ENCODE measurements at places on chromosomes 5 and 9.

DNA sequence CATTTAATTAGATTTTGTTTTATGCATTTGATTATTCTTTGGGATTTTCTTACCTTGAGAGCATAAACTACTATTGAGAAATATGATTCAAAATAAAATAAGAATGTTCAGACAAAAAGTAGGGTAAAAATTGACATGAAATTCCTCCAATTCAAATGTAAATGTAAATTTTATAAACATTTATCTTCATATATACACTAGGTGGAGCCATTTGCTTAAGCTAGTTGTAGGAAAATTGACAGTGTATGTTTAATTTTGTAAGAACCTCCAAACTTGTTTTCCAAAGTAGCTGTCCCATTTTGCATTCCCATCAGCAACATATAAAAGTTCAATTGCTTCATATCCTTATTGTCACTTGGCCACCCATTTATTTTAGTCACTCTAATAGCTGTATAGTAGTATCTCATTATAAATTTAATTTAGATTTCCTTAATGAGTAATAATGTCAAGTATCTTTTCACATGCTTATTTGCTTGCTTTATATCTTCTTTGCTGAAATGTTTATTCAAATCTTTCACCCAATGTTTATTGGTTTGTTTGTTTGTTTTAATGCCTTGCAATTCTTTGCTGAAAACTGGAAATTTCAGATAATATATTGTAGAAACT, 37.6 kb upstream of the SLCO6A1 start:
- peak; percentile 1 for DNase-seq

DNA sequence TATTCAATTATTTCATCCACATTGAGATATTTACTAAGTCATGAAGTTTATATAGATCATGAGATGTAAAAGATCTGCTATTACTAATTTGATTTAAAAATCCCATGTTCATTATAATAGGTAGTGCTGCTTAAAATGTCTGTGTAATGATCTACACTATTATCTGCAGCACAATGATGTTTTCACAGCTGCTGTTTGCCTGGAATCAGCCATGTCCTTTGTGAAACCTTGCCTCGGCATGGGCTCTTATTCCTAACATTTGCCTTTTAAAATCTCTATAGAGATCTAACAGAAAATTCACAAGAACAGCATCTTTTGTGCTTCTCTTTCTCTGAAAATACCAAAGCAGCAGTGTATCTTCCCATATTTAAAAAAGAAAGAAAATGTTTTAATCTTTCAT, 444.6 kb downstream of the PTPRD start:
- DNase-seq = no peak

GRCh38 chr5:180366326-180366725, 13.2 kb upstream of the GFPT2 start:
- DNase-seq = no peak

DNA sequence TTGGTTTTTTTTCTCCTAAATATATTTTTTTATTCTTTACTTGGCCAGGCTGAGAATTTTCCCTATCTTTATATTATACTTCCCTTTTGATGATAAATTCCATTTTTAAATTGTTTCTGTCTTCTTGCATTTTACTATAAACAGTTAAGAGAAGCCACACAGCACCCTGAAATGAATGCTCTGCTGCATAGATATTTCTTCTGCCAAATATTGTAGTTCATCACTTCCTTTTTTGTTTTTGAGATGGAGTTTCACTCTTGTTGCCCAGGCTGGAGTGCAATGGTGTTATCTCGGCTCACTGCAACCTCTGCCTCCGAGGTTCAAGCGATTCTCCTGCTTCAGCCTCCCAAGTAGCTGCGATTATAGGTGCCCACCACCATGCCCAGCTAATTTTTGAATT, 8.5 kb upstream of the INIP start:
- DNase-seq = no peak

DNA sequence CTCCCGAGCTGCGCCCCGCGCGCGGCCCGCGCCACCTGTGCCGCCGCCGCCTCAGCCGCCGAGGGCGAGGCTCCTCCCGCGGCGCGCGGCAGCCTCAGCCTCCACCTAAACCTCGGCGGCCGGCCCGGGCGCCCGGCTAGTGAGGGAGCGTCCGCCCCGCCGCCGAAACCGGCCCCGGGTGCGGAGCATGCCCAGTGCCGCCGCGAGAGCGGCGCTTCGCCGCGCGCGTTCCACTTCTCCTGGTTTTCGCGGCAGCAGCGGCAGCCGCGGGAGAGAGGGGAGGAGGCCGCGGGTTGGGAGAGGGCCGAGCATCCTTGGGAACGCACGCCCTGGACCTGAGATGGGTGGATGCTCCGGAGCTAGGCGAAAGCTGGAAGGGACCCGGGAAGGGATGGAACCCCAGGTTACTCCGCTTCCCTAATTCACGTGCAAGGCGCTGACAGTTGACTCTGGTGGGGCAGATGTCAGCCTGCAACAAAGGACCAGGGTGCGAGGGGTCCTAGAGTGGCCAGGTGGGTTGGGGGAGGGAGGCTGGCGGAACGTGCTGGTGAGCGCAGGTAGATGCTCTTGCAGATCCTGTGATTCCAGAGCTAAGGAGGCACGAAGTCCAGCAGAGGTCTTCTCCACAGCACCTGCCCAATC, at the start of gene CTNND2:
CTNND2 (minus strand) TSS at position 182 of the 642 bp plus-strand sequence. CDS start 593 bp downstream, outside the sequence.
- peak; percentile 65 for DNase-seq

DNA sequence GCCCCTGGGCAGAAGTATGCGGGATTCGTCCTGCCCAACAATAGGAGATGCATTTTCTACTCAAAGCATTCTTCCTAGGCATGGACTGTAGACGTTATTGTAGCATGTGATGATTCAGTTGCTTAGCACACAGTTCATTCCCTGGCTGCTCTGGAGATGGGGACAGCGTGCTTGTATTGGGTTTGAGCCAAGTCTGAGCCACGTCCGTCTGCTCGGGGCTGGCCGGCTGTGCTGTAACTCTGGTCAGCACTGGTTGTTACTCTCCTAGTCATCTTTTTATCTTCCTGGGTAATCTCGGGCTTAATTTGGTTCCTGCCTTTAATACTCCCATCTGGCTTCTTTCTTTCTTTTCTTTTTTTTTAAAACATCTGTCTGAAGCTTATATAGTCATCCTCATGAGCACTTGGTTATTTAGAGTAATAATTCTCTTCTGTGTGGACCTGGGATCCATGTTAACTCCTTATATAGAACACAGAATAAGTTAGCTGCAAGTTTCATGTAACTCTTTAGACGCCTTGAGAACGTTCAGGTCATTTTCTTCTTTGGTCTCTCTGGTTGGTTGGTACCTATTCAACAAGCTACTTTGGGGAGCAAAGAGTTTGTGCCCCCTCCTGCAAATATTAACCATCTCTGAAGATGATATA, 118.8 kb upstream of the RPS23 start:
- DNase-seq = peak; percentile 56

DNA sequence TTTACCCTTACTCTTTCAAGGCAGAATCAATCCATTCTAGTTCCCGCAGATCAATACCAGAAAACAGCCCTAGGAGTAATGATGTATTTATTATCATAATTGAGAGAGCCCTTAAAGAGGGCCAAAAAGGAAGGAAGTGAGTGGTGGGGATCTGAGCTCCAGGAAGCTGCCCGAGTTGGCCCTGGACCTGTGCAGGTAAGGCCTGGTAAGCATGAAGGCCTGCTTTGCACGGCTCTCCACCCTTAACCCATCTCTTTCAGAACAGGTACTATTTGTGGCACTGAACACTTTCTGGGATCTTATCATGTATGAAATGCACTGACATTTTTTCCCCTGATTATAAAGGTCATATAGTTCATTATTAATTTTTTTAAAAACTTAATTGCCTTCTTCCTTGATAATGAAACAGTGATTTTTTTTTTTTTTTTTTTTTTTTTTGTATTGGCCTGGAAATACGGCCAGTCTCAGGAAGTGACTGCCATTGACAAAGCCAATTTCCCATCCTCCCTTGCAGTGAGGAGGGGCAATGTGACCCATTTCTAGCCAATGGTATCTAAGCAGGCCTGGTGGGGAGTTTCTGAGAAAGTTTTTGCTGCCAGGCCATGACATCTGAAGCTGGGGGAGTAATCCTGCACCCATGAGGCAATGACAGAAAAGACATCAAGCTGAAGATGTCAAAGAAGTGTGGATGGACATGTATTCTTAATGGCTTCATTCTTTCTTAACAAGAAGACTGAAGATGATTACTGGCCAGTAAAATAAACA, 6.3 kb upstream of the MVB12B start:
- DNase-seq = no peak

- no peak for DNase-seq
These were observed 30.8 kb downstream of the CD180 start for GRCh38 chr5:67165526-67166459.

- no peak for DNase-seq
These were observed 154.7 kb upstream of the PHYKPL start for GRCh38 chr5:178387061-178387855.

GRCh38 chr9:137988701-137989100, 111.1 kb downstream of the CACNA1B start:
- DNase-seq = no peak

DNA sequence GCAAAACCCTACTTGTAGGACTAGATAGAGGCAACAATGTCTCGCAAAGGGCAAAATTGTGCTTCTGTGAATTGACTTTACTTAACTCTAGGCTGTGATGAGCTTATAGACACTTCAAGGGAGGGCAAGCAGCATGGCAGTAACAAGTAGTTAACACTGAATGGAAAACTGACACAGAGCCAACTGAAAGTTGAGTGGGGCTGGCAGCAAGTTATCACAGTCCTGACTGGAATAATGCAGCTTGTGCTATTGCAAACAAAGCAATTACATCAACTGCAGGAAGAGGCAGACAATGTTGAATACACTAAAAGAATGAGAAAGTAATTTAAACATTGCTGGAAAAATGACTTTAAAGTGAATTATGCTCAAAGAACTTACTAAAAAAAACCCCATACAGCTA, 62.2 kb downstream of the RNF38 start:
- DNase-seq = no peak

DNA sequence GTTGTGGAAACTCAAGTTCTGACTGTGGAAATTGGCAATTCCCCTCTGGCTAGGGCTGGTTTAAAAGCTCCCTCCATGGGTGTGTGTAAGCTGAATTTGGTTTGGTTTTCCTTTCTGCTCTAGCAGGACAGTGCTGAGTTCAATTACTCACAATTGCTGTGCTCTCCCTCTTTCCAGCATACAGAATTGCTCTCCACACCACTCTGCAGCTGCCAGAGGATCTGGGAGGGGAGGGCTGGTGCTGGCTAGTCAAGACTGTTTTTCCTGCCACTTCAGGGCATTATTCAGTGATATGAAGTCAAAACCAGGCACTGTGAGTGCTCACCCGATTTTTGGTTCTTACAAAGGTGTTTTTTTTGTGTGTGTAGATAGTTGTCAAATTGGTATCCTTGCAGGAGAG, 336.9 kb upstream of the SLC24A2 start:
- peak; percentile 7 for DNase-seq
